ENCODE measurements at places on chromosomes 1 and 21.

- no peak for DNase-seq
These were observed 21.3 kb downstream of the SLC44A5 start for GRCh38 chr1:75589637-75590036.

GRCh38 chr21:36730291-36731281, 31.7 kb downstream of the SIM2 start:
- no peak for DNase-seq

GRCh38 chr1:197632651-197633050, 142.6 kb downstream of the DENND1B start:
- DNase-seq: no peak

DNA sequence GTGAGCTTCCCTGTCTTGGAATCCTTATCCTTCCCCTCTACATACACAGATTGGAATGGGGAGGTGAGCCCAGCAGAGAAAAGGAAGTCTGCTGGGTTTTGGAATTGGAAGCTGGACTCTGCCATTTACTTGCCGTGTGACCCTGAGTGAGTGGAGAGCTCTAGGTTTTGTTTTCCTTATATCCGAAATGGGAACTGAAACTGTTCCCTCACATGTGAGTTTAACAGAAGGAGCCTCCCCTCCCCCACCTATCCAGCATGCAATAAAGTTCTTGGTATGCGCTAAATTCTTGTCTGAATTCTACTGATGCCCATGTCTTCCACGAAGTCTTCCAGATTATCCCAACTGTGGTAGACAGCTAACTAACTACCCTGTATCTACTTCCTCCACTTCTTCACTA, 58.7 kb downstream of the NENF start:
- DNase-seq: no peak

DNA sequence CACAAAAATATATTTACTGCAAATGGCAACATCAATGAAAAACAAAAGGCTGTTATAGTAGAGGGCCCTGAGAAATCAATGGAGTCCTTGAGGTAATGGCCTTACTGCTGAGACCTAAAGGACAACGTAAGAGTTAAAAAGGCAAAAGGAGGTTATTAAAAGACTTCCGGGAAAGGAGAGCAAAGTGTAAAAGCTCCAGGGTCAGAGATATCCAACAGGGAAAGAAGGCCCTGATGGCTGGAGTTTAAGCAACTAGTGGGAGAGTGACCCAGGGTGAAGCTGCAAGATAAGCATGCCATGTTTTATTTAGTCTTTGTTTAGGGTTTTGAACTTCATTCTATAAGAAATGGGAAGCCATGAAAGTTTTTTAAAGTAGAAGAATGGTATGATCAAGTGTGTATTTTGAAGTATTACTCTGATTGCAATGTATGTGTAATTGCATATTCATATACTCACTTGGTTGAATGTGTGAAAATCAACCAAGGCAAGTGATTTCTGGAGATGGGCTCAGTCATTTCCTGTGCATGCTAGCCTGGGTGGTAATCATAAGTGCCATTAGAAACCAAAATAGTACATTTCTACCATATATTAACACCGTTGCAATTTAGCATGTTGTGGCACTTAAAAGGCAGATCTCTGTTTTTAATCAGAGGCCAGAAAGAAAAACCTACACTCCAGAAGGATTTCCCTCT, 5.3 kb upstream of the DPYD start:
- DNase-seq: no peak

GRCh38 chr1:19942088-19942487, 18.7 kb upstream of the PLA2G2E start:
- DNase-seq: no peak
